Activated naive CD8-positive, alpha-beta T cell treated with anti-CD3 and anti-CD28 coated beads for 36 hours (primary cell): ENCODE measurements at places on chromosomes 4 and X. TPM values are rescaled to one million over a fixed set of nuclear protein-coding genes. Genes with fewer than 3 reads are reported as not detected.
A peak's percentile ranks its signal among the peaks of the same experiment; 100 is the strongest.

The CLIC2 gene
- total RNA-seq: 0.49 TPM

The OGT gene
- 233 TPM for total RNA-seq

DNA sequence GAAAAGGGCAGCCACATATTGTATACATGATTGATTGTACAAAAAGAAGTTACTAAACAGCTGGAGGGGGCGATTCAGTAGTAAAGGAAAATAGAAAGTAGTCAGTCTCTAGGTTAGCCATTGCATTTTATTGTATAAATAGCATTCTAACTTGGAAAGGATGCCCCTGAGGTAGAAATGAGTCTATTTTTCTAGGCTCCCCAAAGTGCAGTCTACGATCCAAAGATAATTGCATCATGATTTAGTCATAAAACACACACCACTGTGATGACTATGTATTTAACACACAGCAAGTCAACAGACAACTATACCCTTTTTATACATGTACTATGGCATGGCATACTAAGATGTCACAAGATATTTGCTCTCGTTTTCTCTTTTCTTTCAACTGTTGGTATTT lies 204.9 kb downstream of the APBB2 start:
- DNase-seq: no peak

DNA sequence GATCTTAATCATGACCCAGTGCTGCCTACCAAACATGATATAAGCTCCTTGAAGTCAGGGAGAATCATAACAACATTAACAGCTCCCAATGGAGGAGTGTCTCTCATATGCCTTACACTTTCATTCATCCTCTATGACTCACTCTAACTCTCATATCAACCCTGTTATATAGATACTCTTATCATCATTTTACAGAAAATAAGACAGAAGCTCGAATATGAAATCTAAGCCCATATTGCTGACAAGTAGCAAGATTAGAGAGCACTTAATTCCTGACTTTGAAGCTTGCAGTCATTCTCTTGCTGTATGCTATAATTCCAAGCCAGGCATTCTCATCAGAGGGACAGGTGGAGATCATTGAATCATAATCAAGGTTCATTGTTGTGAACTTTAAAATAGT lies 476.7 kb upstream of the ATOH1 start:
- DNase-seq: no peak

GRCh38 chr4:88756149-88756548 lies 58.5 kb upstream of the NAP1L5 start:
- DNase-seq: no peak

GRCh38 chr4:155667222-155667567 lies 547 bp downstream of the GUCY1A1 start:
- DNase-seq: peak; percentile 24

GRCh38 chr4:105149771-105150170 lies 3.1 kb downstream of the TET2 start:
- no peak for DNase-seq

DNA sequence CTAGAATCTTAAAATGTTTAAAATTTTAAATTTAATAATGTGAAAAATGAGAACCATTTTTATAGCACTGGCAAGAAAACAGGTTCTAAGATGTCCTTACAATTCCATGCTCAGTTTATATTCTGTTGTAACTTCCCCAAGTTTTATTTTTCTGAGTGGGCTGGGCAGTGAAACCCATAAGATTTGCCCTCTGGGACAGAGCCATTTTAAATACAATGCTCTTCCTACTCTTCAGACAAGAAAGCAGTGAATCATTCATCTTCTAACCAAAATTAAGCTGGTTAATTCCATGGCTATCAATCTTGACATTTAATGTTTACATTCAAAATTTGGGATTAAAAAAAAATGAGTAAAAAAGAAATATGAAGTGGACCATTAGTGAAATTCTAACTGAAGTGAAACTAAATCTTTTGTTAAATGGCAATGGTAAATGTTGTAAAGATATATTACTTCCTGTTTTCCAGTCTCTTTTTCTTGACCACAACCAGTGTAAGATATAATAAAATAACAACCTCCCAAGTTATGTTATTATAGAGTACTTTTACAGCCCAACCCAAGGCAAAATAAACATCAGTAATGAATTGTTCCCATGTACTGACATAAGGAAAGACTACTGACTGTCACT lies 37.2 kb upstream of the PTPN13 start:
- no peak for DNase-seq

DNA sequence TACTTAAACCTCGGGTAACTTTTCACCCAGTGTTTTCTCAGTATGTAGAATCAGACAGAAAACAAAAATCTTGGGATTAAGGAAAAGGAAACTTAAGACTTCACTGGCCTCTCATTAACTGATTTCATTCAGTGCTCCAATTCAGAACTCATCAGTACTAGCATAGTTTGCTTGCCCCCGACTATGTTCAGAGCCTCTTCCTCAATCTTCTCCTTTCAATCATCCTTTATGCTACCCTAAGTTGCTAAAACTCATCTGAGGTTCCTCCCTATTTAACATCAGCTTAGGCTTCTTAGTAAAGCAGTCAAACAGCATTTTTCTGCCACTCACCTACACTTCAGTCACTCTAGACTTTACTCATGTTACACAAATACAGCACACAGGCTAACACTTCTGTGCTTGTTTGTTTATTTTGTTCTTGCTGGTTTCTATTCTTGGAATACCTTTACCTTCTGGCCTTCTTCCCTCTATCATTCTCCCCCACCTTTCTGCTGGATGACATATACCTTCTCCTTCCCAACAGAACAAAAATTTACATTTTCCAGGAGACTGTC lies 163.0 kb upstream of the TLL1 start:
- DNase-seq: no peak

- DNase-seq: no peak
These were observed 61.0 kb downstream of the INTS6L start for GRCh38 chrX:135581496-135581895.
